ENCODE measurements at places on chromosomes 4 and X. TPM values are rescaled to one million over a fixed set of nuclear protein-coding genes. Genes with fewer than 3 reads are reported as not detected.
A peak's percentile ranks its signal among the peaks of the same experiment; 100 is the strongest.

GRCh38 chr4:180333162-180333561, 1910.0 kb upstream of the TENM3 start:
- no peak for DNase-seq

DNA sequence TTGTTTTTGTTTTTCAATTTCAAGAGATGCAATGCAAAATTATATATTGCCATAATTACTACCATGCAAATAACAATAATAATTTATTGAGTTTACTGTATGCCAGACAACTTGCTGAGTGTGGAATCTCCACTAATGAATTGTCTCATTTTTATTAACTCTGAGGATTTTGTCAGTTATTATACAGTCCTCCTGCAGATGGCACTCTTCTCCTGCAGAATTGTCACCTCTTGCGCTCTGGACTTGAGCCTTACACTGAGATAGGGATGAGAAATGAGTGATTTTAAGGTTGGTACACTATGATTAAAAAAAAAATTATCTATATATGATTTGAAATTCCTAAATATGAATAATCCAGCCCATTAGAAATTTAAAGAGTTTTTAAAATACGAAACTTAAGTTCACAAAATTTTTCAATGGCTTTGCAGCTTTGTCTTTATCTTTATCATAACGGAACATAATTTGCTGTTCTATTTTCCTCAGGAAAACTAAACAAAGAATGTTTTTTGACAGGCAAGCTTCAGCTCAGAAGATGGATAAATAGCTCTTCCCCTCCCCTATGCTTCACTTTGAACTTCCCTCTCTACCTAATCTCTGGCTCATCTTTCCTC, 12.7 kb upstream of the PAQR3 start:
- peak; percentile 64 for DNase-seq

DNA sequence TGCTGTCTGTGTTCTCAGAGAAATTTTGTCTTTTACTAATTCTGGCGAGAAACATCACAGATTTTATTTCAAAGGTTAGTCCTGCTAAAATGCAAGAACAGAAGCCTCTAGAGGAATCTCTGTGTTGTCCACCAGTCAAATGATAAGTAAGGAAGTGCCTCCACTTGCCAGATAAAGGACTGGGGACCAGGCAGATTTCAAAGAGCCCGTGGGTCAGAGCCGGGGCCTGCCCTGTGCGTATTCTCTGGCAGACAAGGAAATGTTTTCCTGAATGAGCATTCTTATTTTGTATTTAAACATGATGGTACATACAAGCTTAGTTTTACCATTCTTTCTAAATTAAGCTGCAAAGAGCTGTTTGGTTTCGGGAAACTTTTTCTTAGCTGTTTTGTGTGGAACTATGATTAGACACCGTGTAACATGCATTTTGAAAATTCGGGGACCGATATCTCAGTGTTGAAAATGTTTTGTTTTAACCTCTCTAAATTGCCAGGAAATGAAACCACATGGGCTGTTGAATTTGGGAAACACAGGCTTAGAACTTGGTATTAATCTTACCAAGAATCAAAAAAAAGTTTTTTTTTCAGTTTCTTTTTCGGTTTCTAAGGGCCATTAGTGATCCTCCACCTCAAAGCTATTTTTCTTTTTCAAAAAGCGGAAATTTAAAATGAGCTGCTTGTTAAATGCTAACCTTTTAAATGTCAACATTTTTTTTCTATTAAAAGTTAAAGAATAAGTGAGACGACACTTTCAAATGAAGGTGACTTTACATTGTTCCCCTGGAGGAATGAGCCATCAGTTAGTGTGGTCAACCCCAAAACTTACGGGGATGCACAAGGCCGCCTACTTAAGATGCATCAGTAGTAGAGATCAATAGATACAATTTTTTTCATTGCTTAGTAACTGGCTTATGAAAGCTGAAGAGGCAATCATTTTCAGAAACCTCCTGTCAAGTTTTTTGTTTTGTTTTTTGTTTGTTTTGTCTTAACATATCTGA, 89.6 kb upstream of the MTM1 start:
- DNase-seq, result no peak

- peak; percentile 30 for DNase-seq
These were observed 19.6 kb downstream of the AP1S2 start for GRCh38 chrX:15834827-15835595.

- no peak for DNase-seq
These were observed 80.6 kb downstream of the MFAP3L start for GRCh38 chr4:169945636-169946035.

DNA sequence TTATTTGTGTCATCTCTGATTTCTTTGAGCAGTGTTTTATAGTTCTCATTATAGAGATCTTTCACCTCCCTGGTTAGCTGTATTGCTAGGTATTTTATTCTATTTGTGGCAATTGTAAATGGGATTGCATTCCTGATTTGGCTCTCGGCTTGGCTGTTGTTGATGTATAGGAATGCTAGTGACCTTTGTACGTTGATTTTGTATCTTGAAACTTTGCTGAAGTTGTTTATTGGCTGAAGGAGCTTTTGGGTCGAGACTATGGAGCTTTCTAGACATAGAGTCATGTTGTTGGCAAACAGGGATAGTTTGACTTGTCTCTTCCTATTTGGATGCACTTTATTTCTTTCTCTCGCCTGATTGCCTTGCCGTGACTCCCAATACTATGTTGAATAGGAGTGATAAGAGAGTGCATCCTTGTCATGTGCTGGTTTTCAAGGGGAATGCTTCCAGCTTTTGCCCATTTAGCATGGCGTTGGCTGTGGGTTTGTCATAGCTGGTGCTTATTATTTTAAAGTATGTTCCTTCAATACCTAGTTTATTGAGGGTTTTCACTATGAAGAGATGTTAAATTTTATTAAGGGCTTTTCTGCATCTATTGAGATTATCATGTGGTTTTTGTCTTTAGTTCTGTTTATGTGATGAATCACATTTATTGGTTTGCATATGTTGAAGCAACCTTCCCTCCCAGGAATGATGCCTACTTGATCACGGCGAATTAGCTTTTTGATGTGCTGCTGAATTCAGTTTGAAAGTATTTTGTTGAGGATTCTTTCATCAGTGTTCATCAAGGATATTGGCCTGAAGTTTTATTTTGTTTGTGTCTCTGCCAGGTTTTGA, 72.7 kb upstream of the BOD1L1 start:
- DNase-seq, result no peak

DNA sequence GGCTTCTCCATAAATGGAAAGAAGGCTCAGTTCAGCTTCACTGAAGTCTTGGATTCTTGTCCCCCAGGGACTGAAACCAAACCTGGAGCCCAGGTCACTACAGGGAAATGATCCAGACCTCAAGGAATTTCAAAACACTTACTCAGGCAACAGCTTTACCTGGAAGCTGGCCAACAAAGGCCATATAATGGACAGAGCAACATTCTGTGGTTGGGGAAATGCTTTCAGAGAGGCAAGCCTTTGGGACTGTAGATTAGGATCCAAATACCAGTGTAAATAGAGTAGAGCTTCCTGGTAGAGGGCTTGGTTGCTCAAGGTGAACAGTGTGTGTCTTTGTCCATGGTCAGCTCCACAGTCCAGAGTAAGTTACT, 57.0 kb upstream of the PROM1 start:
- peak; percentile 78 for DNase-seq

DNA sequence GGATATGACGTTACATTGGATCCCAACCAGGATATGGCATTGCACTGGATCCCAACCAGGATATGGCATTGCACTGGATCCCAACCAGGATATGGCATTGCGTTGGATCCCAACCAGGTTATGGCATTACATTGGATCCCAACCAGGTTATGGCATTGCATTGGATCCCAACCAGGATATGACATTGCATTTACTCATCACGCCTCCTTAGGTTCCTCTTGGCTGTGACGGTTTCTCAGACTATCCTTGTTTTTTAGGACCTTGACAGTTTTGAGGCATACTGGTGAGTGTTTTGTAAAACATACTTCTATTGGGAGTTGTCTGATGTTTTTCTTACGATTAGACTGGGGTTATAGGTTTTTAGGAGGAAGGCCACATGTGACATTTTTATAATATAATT, 5.4 kb upstream of the ACSL1 start:
- no peak for DNase-seq

- no peak for DNase-seq
These were observed 62.7 kb downstream of the SH3RF1 start for GRCh38 chr4:169208090-169208455.

- no peak for DNase-seq
These were observed 13.2 kb downstream of the GALNT7 start for GRCh38 chr4:173181848-173182247.

GRCh38 chr4:155761916-155762315, 3.1 kb downstream of the GUCY1B1 start:
- DNase-seq, result no peak

The FGF2 gene
- total RNA-seq, result 9.7 TPM

The NXF2 gene
- not detected for total RNA-seq

The EREG gene
- 28.3 TPM for total RNA-seq

The DRP2 gene
- 0.40 TPM for total RNA-seq

The HSFX1 gene
- total RNA-seq, result 2.3 TPM

The FREM3 gene
- 0.23 TPM for total RNA-seq

The ZIC3 gene
- 0.13 TPM for total RNA-seq

The SORBS2 gene
- 52.1 TPM for total RNA-seq

The BOD1L1 gene
- total RNA-seq, result 29.1 TPM

The SPINK2 gene
- total RNA-seq, result not detected

The TEX11 gene
- not detected for total RNA-seq

Measured in hepatocyte (in vitro differentiated cells).